IgD-negative memory B cell (primary cell): ENCODE measurements at places on chromosomes 2 and 18. TPM values are rescaled to one million over a fixed set of nuclear protein-coding genes. Genes with fewer than 3 reads are reported as not detected.

The KCNIP3 gene
- polyA plus RNA-seq: not detected

The NAT8 gene
- not detected for polyA plus RNA-seq

The GAD1 gene
- not detected for polyA plus RNA-seq

The HTR2B gene
- not detected for polyA plus RNA-seq

The FABP1 gene
- polyA plus RNA-seq: not detected

The ACKR3 gene
- 1.4 TPM for polyA plus RNA-seq

The MAL gene
- polyA plus RNA-seq: 10.2 TPM

The SESTD1 gene
- polyA plus RNA-seq: 23.6 TPM

The GAREM2 gene
- 0.19 TPM for polyA plus RNA-seq

The TBC1D8 gene
- 0.78 TPM for polyA plus RNA-seq

The RAB17 gene
- polyA plus RNA-seq: not detected

The SERPINB13 gene
- polyA plus RNA-seq: not detected

The TNFAIP6 gene
- not detected for polyA plus RNA-seq

The ANKRD39 gene
- polyA plus RNA-seq: 16.3 TPM

The HYCC2 gene
- 15.1 TPM for polyA plus RNA-seq

The UGT1A3 gene
- not detected for polyA plus RNA-seq

The DCDC2C gene
- not detected for polyA plus RNA-seq

The SOCS6 gene
- polyA plus RNA-seq: 0.25 TPM

The TWIST2 gene
- polyA plus RNA-seq: not detected

The IMPACT gene
- 9.2 TPM for polyA plus RNA-seq

The AQP12B gene
- not detected for polyA plus RNA-seq

The RSAD2 gene
- polyA plus RNA-seq: 3.3 TPM

The VWC2L gene
- not detected for polyA plus RNA-seq

The PHOSPHO2 gene
- polyA plus RNA-seq: 3.8 TPM

The LCT gene
- not detected for polyA plus RNA-seq

The M1AP gene
- polyA plus RNA-seq: not detected

The CLEC4F gene
- polyA plus RNA-seq: not detected

The TMEM37 gene
- not detected for polyA plus RNA-seq

The GPR75 gene
- polyA plus RNA-seq: 0.10 TPM

The DSG4 gene
- not detected for polyA plus RNA-seq

The ITGAV gene
- 0.61 TPM for polyA plus RNA-seq

The DYNAP gene
- polyA plus RNA-seq: not detected

The AKAIN1 gene
- polyA plus RNA-seq: not detected
